ENCODE measurements at places on chromosomes 5 and 9. TPM values are rescaled to one million over a fixed set of nuclear protein-coding genes. Genes with fewer than 3 reads are reported as not detected.

The ORM2 gene
- not detected for total RNA-seq

The MAPKAP1 gene
- total RNA-seq: 74.9 TPM

DNA sequence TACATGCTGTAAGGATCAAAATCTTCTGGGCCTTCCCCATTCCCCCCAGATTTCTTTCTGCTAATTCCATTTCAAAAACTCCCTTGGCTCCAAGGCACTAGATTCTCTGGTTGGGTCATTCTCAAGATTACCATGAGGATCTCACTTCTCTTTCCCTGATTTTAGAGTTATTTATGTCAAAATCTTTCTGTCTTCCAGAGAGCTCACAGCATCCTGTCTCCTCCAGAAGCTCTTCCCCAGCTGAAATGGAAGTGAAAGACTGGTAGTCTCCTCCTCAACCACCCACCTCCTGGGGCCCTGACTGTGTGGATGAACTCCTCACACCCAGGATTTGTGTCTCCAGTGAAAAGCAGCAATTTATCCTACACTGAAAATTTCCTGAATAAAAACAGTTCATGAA is 11.9 kb upstream of the ZNF366 start:
- DNase-seq: no peak

- no peak for DNase-seq
Observed at GRCh38 chr5:143665866-143666265, 146.1 kb upstream of the HMHB1 start.

All from MCF 10A (cell line).